ENCODE measurements at places on chromosomes 11 and 22.
A peak's percentile ranks its signal among the peaks of the same experiment; 100 is the strongest.

DNA sequence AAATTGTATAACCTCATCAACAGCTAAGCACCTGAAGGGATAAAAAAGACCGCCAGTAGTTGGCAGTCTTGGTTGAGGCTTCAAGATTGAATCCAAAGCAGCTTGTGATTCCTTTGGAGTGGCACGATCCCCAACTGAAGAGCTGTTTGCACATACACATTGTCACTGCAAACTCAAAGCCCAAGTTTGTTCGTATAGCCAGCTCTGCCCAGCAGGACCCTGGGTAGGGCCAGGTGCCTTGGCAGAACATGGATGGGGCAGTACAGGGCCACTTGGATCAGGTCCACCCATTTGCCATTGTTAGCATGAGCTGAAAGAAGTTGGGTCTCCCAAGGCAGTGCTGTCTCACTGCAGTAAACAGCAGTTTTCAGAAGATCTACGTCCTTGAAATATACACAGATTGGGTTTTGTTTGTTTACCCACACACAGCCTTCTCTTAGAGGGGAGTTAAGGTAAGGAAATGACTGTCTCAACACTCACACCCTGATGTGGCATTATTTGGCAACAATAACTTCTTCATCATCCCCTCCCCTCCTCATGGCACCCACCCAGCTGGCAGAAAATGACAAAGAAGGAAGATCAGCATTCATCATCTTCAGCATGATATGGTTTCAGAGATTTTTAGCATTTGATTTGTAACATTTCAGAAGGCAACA lies 132.9 kb downstream of the COMMD9 start:
- peak; percentile 42 for DNase-seq

- DNase-seq = no peak
Measured at GRCh38 chr11:70834984-70835560, 417.3 kb downstream of the SHANK2 start.

- no peak for DNase-seq
Measured at GRCh38 chr11:15602785-15603567, 488.3 kb downstream of the INSC start.

- DNase-seq = no peak
Measured at GRCh38 chr11:35227576-35228327, 88.8 kb downstream of the CD44 start.

DNA sequence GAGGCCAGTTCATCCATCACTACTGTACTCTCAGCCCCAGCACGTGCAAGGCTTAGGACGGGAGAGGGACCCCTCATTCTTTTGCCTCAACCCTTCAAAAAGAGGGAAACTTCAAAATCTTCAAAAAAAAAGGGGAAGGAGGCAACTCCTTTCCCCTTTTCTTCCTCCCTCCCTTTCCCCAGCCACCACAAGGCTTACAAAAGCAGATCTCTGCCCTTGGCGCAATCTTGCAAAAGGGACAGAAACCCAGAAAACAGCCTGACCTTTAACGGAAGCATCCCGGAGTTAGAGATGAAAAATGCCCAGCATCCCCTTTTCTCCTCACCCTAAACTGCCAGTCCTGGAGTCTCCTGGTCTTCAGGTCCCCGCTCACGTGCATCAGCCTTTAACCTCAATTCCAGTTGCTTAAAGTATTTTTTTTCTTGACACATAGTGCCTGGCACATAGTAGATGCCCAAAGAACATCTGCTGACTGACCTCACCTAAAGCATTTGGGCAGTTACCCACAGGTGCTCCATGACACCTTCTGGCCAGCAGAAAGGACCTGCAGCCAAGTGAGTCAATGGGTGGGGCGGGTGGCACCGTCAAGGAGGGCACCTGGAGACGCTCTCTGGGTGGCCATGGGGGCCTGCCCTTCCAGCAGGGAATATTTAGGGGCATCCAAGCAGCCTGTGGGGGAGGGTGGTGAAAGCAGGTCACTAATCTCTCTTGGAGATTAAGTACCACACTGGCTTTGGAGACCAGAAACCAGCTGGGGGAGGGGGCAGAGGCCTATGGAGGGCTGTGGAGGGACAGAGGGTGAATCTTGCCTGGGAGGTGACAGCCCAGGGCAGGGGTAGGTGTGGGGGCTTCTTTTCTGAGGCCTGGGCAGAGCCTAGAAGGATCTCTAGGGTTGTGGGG lies 16.3 kb downstream of the NECTIN1 start:
- no peak for DNase-seq

DNA sequence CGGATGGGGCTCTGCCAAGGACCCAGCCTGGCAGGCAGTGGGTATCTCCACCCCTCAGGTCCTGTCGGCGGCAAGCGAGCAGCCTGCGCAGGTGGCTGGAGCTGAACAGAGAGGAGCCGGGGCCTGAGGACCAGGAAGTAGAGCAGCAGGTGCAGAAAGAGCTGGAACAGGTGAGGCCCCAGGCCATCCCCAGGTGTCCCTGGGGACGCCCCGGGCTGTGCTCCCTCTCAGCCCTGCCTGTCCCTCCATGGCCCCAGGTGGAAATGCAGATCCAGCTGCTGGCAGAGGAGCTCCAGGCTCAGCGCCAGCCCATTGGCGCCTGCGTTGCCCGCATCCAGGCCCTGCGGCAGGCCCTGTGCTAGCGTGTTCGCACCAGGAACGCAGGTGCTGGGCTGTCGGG lies 44.0 kb downstream of the PISD start:
- DNase-seq = no peak

- no peak for DNase-seq
Measured at GRCh38 chr22:27378311-27378800, 423.2 kb downstream of the MN1 start.

DNA sequence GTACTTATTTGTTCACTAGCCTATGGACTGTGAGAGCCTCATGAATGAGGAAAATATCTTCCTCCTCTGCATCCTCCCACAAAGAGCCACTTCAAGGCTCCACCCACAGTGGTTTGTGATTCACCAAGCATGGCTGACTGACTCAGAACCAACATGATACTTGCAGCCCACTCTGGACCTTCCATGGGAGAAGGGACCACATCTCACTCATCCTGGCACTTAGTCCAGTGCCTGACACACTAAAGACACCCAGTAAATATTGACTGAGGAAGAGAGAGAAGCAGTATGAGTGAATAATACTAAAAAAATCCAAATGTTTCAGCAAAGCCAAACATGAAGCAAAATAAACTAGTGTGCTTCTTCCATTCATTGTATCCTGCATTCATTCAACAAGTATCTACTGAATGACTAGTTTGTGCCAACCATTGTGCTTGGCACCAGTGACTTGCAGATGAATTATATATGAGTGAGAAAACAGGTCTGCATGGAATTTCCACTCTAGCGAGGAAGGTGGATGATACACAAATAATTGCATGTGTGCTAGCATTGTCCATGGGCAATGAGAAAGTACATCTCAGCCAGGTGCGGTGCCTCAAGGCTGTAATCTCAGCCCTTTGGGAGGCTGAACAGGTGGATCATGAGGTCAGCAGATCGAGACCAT lies 54.9 kb upstream of the BLID start:
- DNase-seq = no peak

DNA sequence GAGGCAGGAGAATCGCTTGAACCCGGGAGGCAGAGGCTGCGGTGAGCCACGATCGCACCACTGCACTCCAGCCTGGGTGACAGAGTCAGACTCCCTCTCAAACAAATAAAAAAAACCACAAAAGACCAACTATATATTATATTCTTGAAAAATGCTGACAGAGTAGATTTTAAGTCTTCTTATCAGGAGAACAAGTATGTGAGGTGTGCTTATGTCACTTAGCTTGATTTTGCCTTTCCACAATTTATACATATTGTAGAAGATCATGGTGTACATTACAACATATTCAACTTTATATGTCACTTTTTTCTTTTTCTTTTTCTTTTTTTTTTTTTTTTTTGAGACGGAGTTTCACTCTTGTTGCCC lies 24.1 kb upstream of the CARS1 start:
- no peak for DNase-seq

- no peak for DNase-seq
Measured at GRCh38 chr11:129331217-129331616, 44.4 kb upstream of the BARX2 start.

- peak; percentile 24 for DNase-seq
Measured at GRCh38 chr11:28963187-28963586, 855.0 kb downstream of the METTL15 start.

DNA sequence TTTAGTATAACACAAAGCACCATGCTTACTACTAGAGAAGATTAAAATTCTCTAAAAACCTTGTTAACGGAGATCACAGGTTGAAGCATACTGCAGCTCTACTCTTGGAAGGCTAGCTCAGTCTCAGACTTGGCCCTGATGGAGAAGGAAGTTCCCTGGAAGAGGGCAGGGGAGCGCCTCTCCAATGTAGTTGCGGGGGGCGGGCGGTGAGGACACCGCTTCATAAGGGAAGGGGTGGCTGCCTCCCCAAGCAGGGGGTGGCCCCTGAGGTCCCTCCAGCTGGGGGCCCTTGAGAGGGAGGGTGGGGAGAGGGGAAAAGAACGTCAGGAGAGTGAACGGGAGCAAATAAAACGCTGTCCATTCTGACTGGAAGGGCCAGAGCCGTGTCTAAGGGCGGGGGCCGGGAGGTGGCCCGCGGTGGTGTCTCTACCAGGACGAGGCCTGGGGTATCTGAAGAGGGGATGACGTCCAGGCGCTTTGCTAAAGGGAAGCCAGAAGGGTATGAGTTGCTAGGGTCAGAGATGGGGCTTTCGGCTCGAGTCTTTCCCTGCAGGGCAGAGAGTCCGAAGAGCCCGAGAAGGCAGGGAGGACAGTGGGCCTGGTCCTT lies 553 bp upstream of the USP47 start:
- no peak for DNase-seq

- DNase-seq = no peak
Measured at GRCh38 chr11:68890490-68891231, 13.0 kb downstream of the MRPL21 start.

GRCh38 chr11:134151083-134151747 lies 72.6 kb downstream of the NCAPD3 start:
- no peak for DNase-seq

DNA sequence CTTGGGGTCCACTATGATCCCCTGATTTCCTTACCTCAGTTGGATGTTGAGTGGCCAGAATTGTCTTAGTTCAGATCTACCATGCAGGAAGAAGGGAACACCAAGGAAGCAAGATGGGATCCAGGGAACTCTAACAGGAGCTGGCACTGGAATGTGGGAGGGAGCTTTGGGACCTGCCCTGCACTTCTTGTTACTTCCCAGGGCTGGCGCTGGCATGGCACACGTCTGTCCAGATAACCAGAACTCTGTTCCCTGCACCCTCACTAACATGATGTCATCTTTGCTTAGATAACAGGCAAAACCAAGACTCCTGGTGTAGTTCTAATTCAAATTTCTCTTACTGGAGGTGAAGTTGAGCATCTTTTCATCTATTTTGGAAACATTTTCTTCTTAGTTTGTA lies 550.0 kb downstream of the MN1 start:
- DNase-seq = no peak

- no peak for DNase-seq
Measured at GRCh38 chr22:43853328-43853931, 8.9 kb downstream of the SULT4A1 start.

DNA sequence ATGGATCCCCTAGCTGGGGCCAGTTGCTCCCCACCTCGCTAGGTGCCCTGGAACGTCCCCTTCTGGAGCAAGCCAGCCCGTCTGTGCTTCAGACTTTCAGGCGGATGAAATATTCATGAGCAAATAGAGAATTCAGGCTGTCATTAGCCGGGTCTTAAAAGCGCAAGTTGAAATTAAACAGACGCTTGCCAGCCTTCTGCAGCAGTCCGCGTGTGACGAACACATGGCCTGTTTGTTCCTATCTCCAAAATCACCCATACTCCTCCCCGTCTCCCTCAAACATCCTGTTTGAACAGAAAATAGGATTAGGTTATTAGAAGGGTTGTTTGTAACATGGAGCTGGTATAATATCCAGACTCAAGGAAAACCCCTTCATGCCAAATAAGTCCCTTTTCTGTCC lies 38.7 kb downstream of the MYO18B start:
- DNase-seq = no peak

GRCh38 chr11:21892736-21893564 lies 299.9 kb upstream of the ANO5 start:
- no peak for DNase-seq

DNA sequence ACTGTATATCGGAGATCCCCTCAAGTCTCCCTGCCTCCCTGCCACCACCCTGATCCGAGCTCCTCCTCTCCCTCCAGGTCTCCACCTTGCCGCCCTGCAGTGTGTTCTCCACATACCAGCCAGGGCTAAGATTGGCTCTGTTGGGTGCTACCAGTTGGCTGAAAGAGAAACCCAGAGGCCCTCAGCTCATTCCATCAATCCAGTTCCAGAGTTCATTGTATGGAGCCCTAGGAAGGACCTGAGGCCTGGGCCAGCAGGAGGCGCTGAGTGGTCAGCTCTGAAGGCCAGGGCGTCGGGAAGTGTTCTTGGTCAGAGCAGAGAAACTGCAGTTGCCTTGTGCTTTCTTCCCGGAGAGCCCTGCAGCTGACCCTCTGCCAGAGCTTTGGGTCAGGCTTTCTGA lies 2.2 kb upstream of the TOP3B start:
- no peak for DNase-seq

GRCh38 chr22:27064386-27064785 lies 407.0 kb downstream of the MIAT start:
- no peak for DNase-seq

GRCh38 chr11:70462818-70463477 lies 64.6 kb downstream of the CTTN start:
- no peak for DNase-seq

GRCh38 chr11:134478176-134478575 lies 66.1 kb upstream of the B3GAT1 start:
- no peak for DNase-seq

- peak; percentile 50 for DNase-seq
Measured at GRCh38 chr11:74783241-74783871, 34.7 kb downstream of the RNF169 start.

GRCh38 chr11:91835051-91835560 lies 389.5 kb upstream of the FAT3 start:
- no peak for DNase-seq

DNA sequence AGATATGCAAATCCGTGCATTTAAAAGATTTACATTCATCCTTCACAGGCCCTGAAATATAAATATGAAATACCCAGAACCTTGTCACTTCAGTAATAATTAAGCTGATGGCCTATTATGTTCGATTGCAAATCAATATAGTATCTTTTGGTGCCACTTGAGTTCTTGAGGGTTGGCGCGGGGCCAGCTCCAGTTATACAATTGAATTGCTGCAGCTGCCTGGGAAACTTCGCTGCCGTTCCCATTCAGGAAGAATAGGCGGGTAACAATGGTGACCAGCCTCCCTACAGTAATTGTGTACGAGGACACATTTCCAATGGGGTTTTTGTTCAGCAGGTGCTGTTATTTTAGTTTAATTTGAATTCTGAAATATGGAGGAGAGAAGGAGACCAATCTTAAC lies 451.2 kb downstream of the INSC start:
- DNase-seq = no peak
